ENCODE measurements at places on chromosomes 7 and 10.

DNA sequence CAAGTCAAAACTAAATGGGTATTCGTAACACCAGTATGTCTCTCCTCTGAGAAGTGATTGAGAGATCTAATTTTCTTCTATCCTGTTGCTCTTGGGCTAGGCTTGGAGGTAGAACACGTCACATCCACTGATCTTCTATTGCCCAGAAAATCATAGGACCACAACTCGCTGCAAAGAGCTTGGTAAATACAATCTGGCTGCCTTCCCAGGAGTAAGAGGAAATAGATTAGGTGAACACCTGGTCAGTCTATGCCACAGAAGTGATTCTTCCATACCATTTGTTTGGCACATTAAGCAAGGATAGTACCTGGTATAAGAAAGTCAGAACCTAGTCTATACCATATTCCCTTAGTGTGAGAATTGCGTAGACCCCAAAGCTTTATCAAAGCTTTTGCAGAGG is 129.3 kb upstream of the PHYHIPL start:
- DNase-seq: no peak

GRCh38 chr10:4704034-4704545 is 121.9 kb upstream of the AKR1E2 start:
- no peak for DNase-seq

- no peak for DNase-seq
Observed at GRCh38 chr10:64840341-64840740, 1319.1 kb downstream of the REEP3 start.

DNA sequence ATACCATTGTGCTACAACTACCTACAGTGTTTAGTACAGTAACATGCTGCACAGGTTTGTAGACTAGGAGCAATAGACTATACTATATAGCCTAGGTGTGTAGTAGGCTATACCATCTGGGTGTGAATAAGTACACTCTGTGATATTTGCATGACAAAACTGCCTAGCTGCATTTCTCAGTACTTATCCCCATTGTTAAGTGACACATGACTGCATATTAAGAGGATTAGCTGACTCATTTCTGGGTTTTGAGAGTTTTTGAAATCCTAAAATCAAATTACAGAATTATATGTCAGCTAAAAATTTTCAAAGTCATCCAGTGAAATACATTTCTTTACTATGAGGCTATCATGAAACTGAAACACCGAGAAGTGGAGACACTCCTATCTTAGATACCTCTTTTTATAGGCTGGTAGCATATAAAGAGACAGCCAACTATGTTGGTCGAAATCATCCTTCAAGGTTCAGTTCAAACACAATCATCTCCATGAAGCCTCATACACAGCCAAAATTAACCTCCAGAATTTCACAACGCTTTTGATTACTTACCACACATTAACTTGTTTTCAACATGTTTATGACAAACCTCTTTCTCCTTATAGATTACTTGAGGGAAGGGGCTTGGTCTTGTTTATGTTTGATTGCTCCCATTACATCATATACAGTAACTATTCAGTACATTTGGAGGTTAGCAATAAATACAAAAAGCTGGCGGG is 89.8 kb upstream of the ANK3 start:
- DNase-seq: no peak

DNA sequence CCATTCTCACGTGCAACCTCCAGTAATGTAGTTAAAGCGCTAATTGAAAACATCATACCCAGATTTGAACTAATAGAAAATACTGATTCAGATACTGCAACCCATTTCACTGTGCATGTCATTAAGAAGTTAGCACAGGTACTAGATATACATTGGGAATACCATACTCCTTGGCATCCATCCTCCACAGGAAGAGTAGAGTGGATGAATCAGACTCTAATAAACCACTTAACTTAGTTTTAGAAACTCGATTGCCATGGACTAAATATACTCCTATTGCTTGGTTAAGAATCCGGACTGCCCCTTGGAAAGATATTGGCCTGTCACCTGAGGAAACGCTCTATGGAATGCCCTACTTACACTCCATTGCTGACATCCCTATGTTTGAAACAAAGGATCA is 9.5 kb downstream of the AKR1B15 start:
- DNase-seq: no peak

DNA sequence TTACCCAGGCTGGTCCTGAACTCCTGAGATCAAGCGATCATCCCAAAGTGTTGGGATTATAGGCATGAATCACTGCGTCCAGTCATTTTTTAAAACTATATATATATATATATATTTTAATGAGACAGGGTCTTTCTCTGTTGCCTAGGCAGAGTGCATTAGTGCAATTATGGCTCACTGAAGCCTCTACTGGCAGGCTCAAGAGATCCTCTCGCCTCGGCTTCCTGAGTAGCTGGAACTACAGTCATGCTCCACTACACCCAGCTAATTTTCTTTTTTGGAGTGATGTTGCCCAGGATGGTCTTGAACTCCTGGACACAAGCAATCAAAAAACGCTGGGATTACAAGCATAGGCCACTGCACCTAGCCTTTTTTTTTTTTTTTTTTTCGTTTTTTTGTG is 55.3 kb upstream of the KAT6B start:
- no peak for DNase-seq

DNA sequence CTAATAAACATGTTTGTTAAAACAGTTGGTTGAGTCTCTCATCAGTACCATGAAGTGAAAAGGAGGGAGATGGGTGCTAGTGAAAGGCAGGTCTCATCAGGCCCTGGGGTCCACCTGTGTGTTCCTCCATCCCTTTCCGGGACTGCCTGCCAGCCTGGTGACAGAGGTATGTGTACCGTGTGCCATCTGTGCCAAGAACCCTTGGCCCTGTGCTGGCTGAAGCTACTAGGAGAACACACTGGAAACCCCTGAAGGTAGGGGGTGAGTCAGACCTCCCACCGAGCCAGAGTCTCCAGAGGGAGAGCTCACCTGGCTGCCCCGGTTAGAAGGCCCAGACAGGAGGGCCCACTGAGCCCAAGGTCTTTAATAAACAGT is 2.3 kb downstream of the DDIT4 start:
- no peak for DNase-seq

GRCh38 chr7:112205343-112206237 is 609 bp downstream of the DOCK4 start:
- DNase-seq: peak; percentile 29

DNA sequence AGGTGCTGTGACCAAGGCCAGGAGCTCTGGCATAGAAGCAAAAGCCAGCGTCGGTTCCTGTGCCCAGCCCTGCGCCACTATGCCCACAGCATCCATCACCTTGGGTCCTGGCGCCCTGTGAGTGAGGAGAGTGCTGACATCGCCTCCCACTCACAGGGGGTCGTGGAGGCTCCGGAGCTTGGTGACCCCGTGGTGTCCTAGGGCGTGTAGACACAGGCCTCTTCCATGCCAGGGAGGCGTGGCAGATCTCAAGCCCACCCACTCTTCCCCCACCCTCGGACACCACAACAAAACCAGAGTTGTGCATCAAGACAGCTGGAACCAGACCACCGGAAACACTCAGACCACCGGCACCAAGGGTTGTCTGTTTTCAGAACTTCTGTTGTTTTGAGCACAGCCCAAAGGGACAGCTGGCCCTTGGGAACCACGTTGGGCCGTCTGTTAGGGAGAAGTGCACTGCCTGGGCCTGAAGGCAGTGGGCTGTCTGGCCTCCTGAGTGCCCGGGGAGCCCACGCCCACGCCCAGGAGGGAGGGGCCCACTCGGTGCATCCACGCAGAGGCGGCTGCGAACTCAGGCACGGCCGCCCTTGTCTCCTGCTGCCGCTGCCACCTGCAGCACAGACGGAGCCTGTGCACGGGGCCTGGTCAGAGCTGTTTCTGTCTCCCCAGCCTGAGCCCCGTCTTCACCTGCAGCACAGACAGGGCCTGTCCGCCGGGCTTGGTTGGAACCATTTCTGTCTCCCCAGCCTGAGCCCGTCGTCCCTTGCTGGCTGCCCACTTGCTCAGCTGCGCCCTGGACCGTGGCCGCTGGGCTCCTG is 106.3 kb downstream of the INPP5A start:
- DNase-seq: no peak

GRCh38 chr10:119478111-119478802 is 64.3 kb downstream of the RGS10 start:
- no peak for DNase-seq

GRCh38 chr10:109914966-109915365 is 8.3 kb downstream of the XPNPEP1 start:
- DNase-seq: peak; percentile 28

GRCh38 chr7:128858380-128859231 is 4.0 kb upstream of the ATP6V1F start:
- no peak for DNase-seq

DNA sequence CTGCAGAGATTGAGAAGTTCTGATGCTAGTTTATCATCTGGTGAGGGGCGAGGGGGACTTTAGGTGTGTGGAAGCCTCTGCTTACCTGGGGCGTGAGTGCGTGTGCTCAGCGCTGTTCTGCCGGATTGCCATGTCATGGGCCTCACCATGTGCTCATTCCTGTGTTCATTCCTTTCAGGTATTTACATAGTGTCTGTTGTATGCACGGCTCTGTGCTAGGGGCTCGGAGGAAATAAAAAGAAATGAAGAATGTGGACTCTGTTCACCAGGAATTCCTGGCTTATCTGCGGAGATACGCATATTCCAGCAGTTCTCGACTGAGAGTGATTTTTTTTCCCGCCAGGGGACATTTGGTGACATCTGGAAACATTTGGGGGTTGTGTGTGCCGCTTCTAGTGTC is 152.0 kb downstream of the CAMK1D start:
- DNase-seq: no peak

DNA sequence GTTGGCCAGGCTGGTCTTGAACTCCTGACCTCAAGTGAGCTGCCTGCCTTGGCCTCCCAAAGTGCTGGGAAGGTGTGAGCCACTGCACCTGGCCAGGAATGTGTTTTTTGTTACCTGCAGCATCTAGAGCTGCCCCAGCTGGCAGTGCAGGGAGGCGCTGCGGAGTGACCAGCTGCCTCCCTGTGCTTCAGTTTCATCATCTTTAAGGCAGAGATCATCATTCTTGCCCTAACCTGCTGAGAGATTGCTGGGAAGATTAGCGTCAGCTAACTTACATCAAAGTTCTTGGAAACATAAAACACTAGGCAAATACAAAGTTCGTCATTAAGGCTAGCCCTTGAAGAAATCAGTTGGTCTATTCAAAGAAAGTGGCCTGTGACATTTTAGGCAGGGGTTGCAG is 2.3 kb downstream of the ZNF282 start:
- no peak for DNase-seq

DNA sequence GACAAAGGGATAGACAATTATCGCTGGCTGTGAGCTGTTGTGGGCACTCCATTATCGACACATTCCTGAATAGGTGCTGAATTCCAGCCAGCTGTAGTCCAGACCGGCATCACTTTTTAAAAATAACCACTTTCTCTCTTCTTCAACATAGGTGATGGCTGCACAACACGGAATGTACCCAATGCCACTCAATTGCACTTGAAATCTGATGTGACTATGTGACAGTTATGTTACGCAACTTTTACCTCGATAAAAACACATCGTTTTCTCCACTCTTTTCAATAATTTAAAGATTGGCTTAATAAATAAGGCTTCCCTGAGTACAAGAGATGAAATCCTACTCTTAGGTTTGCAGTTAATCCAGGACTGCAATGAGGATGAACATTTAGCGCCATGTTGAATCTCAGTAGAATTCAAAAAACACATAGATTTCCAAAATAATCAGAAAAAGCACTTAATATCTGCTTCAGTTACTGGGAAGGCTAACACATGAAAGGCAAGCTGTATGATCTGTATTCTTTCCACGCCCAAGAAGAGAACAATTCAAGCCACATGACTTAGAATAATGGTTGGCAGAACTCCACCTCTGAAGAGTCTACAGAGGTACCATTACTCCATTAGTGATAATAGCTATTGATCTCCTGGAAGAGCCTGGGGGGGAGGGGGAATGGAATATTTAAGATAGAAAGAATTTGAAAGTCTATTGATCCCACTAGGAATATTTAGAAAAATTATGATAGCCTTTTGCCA is 3.6 kb downstream of the YWHAG start:
- DNase-seq: no peak

- no peak for DNase-seq
Observed at GRCh38 chr7:99740573-99741440, 5.8 kb upstream of the CYP3A7 start.

GRCh38 chr7:24504040-24504439 is 69.2 kb upstream of the PALS2 start:
- no peak for DNase-seq

GRCh38 chr7:139099172-139099947 is 10.2 kb downstream of the ZC3HAV1 start:
- no peak for DNase-seq

DNA sequence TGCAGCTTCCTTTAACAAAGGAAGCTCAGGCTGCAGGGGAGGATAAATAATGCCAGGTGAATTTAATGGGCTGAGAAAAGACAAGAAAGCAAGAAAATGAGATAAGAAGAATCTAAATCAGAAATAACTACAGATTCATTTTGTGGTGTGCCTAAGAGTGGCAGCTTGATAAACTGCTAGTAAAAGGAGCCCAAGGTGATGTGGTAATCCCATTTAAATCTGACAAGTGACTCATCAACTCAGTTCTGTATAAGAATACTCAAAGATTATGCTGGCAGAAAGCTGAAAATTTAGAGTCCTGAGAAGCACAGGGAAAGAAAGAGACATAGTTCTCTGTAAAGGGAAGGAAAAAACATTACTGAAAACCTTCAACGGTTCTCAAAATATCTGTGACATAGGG is 109.4 kb upstream of the PDE1C start:
- DNase-seq: no peak

DNA sequence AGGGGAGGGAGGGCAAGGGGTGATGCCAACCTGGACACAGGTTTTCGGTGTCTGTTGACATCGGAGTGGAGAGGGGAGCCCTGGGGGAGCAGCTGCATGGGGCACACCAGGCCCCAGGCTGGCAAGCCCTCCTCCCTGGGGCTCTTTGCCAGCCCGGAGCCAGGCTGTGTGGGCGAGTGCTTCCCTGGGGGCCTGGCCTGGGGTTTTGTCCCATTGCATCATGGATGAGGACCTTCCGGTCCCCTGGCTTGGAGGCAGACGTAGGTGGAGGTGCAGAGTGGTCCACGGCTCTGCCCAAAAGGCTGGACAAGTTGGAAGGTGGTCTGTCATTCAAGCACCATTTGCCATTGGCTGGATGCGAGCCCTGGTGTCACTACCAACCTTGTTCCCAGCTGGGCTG is 34.8 kb downstream of the ZMIZ1 start:
- no peak for DNase-seq

All from effector CD4-positive, alpha-beta T cell (primary cell).